ENCODE measurements at places on chromosomes 11 and 22.

DNA sequence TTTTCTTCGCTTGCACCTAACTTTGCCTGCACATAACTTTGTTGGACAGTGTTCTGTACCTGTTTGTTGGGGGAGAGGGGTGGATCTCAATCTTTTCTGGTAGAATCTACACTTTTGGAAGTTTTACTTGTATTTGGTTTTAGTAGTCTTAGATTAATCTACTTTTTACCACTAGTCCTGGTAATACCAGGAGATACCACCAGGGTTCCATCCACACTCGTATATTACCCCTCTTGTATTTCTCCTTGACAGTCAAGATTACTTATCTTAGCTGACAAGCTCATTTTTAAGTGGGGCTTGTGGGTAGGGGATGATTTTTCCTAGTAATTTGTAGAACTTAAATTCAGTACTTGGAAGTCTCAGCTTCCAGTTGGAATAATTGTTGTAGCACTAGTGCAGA is 37.3 kb upstream of the TECTA start:
- no peak for DNase-seq

DNA sequence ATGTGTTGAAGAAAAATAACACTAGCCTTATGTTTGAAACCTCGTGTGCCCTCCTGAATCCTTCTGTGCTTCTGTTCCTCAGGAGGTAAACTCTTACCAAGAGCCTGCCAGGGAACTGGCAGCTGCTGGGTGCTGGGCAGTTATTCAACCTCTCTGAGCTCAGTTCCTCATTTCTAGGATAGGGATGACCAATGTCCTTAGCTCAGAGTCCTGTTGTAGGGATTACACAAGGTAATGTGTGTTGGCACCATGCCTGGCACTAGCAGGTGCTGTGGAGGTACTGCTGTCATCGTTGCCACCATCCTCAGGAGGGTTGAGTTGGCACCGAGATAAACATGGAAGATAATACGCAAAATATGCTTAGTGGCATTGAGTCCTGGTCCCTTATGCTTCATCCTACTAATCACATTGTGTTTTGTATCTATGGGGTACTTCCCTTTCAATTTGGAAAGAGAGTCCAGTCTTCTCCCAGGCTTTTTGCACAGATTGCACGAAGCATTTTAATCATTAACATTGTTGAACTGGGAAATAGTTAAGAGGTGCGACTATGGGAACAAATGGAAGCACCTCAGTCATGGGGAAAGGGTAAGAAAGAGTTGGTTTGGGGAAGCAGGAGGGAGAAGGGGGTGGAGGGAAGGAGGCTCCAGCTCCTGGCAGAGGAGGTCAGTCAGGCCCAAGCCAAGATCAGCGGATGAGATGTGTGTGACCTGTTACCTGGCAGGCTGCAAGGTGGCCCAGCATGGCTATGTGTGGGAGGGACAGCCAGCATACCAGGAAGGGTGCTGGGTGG is 56.7 kb downstream of the CABIN1 start:
- no peak for DNase-seq

DNA sequence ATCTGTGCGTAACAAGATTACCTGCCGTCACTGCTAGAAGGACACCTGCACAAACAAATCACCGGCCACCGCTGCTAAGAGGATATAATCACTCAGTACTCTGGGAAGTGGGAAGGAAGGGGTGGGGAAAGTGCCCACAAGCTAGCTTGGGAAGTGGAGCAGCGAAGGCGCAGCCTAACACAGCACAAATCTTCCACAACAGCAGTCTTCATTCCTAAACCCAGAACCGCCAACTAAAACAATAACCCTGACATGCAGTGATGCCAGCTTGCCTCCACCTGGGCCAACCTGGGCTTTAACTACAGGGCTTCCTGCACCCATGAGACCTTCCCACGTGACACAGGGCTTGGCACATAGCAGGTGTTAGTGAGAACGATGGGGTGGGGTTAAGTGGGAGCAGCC is 5.1 kb downstream of the DGCR2 start:
- no peak for DNase-seq

GRCh38 chr11:88569342-88569741 is 231.8 kb upstream of the CTSC start:
- DNase-seq = no peak

DNA sequence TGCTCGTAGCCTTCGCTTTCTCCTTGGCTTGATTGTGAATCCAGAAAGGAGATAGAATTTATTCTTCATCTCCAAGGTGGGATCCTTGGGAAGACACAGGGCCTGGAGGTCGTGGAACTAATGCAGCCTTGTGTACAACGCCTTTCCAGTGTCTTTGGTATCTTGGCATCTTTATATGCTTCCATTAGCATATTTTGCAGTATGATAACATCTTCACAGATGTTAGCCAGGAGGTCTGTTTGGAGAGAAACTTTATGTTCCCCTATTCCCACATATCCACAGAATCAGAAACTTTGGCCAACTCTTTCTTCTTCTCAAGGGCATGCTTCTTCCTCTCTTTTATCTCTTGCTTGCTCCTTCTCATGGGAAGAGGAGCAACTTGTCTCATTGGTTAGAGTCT is 101.2 kb downstream of the TRIM44 start:
- no peak for DNase-seq

- DNase-seq = peak; percentile 64
Observed at GRCh38 chr22:44702479-44703198, 635 bp downstream of the PRR5 start.

DNA sequence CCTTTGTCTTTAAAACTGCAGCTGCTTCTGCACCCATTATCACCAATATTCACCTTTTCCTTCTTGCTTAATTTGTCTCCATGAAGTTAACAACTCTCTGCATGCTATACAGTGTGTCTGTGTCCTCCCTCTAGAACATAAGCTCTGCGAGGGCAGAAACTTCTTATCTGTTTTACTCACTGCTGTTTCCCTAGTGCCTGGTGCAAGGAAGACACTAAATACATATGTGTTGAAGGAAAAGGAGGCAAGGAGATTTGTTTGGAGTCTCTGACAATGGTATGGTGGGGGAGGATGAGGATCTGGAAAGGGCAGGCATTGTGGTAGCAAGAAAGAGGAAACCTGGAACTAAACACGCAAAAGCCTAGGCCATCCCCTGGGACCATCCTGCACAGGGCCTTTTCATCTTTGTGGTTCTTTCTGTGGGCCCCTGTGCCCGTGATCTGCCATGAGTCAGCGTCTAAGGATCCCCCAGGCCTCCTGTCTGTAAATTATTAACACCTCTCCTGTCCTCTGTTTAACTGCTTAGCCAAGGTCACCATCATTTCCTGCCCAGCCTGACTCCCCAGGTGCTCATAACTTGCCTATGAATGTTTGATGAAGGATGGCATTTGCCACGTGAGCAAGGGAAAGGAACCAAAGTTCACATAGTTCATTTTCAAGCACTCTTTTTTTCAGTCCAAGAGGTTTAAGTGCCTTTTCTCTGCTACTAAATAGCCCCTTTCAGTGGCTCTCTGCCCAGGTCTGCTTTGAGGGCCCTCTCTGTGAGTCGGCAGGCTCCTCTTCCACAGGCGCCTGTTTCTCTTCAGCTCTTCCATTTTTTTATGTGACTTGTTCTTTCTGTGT is 131.1 kb downstream of the RASSF10 start:
- DNase-seq = peak; percentile 71

DNA sequence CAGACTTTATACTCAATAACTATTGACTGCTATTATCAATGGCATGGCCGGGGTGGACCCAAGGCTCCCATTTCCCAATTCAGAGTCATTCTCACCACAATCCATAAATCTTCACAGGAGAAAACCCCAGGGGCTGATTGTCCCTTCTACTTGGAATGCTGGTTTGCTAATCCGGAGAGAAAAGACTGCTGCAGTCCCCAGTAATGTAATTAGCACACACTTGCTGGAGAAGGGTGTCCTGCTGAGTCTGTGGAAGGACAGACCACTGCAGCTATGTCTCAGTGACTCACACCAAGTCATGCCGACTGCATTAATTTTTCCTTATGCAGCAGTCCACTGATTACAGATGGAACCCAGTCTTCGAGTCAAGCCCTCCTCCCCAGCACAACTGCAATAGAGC is 5.9 kb upstream of the ETS1 start:
- DNase-seq = no peak

- no peak for DNase-seq
Observed at GRCh38 chr11:62614275-62614674, 1.2 kb downstream of the ROM1 start.

DNA sequence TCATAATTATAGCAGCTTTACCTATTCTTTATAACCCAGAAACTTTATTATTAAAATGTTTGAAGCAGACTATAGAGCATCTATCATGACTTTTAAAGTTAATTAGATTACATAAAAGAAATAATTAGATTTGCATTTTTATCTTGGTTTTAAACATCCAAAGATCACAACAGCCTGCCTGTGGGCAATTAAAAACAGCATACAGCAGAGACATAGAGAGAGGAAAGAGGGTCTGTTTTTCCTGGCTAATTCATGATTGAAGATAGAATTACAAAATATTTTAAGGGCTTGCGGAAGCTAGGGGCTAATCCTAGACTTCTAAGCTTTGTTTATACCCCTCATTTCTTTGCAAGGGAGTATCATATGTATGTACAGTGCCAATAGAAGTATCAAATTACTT is 178.1 kb downstream of the SOX6 start:
- no peak for DNase-seq

DNA sequence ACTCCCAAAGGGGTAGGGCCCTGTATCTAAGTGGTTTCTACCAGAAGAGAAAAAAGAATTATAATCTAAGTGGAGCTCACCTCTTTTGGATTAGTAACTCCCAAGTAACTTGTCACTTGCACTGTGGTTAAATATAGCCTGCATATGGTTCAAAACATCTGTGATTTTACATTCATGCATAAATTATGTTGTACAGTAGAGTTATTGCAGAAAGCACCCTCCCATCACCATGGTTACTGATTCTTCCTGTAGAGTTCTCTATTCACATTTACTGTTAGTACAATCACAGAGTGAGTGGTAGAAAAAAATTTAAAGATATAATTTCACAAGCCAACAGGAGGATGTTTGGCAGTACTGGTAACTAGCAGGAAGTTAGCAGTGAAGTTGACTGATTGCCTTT is 80.4 kb downstream of the LRRC4C start:
- no peak for DNase-seq

DNA sequence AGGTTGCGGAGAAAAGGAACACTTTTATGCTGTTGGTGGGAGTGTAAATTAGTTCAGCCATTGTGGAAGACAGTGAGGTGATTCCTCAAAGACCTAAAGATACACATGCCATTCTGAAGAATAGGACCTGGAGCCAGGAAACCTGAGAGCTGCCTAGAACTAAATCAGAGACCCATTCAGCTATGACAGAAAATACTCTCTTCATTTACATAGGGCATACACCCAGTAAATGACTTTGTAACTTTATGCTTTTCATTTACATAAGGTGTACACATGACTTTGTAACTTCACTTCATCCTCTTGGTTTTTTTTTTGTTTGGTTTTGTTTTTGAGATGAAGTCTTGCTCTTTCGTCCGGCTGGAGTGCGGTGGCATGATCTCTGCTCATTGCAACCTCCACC is 25.1 kb upstream of the APLNR start:
- no peak for DNase-seq
